ENCODE measurements at places on chromosomes 1 and 21. TPM values are rescaled to one million over a fixed set of nuclear protein-coding genes. Genes with fewer than 3 reads are reported as not detected.

AMIGO1 gene
- 0.65 TPM for total RNA-seq

OR6K3 gene
- 0.19 TPM for total RNA-seq

SIPA1L2 gene
- 12.7 TPM for total RNA-seq

SYCP1 gene
- not detected for total RNA-seq

TCHH gene
- not detected for total RNA-seq

KRTAP19-3 gene
- total RNA-seq = not detected

TMEM81 gene
- 1.3 TPM for total RNA-seq

C1orf74 gene
- total RNA-seq = 3.0 TPM

GBP4 gene
- total RNA-seq = 2.0 TPM

CD247 gene
- total RNA-seq = not detected

TMEM54 gene
- 28.1 TPM for total RNA-seq

Measured in vein endothelial cell (primary cell).